Hippocampal formation (tissue), 2 donors: ENCODE measurements at places on chromosomes 6 and 20.
A peak's percentile ranks its signal among the peaks of the same experiment; 100 is the strongest.

DNA sequence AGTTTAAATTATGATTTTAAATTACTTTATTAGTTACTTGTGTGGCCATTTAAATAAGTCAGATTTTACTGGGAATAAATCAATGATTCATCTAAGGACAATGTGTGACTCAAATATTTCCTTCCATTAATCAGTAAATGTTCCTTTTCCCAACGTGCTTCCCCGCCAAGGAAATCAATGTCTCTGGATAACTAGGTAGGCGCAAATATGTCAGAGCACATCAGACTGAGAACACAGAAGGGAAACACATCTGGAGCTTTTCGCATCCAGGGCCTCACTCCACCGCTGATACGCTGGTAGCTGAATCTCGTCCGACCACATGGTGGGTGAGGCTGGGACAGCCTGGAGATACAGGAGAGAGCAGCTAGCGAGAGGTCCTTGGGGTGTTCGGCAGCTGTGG, 56.4 kb upstream of the RPS6KA2 start:
- DNase-seq: no peak

- DNase-seq: no peak
Observed at GRCh38 chr20:53888510-53888909, 181.9 kb downstream of the BCAS1 start.

DNA sequence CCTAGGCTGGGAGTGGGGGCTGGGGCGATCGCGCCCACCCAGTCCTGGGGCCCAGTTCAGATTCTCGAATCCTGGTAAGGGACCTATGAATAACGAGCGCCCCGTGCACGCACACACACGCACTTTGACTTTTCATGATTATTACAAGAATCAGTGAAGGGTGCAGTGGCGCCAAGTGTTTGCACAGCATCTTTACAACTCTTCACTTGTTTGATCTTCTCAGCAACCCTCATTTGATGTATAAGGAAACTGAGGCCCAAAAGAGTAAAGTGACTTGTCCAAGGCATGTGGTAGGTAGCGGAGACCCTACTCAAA, 863 bp upstream of the LRFN2 start:
- DNase-seq: no peak

GRCh38 chr20:38569747-38570525, 11.1 kb upstream of the ADIG start:
- DNase-seq: no peak

DNA sequence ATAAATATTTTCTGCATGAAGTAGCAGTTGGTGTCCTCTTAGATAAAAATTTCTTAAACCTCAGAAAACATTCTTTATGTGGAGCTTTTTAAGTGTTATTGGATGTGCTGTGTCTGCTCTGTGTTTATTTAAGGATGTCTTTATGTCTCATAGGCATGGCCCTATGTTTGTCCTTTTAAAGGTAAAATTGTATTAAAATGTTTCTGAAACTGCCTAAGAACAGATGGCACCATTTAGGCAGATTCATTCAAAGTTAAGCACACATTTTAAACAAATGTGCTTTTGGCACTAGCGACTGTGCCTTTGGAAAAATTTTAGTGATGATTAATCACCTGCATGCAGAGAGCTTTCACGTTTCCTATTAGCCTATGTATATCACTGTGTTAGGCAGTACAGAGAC, 125.2 kb downstream of the KIF6 start:
- peak; percentile 11 for DNase-seq

DNA sequence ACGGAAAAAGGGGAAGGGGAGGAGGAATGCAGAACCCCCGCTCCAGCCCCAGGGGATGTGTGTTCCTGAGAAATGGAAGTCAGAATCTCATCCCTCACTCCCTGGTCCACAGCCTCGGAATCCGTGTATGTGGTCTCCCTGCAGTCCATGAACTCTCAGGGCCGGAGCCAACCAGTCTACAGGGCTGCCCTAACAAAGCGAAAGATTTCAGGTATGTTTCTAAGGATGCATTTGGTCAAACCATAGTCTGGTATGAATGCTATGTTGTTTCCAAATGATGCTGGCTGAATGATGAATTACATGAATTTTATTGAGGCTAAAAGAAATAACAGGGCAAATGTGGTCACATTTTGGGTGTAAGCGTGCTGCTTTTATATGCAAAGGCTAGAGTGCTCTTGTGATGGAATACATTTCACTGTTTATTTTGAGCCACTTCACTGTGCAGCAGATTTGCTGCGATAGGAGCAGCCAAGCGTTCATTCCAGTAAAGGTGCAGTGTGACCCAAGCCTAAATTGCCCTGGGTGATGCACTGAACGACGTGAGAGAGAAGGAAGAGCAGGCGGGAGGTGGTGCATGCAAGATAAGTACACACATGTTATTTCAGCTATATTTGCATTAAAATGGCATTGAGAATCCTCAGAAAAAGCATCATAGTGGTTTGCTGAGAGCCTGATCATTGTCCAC, 52.4 kb downstream of the FNDC1 start:
- DNase-seq: no peak

- peak; percentile 7 for DNase-seq
Observed at GRCh38 chr20:39885975-39886649, 802.9 kb downstream of the MAFB start.

DNA sequence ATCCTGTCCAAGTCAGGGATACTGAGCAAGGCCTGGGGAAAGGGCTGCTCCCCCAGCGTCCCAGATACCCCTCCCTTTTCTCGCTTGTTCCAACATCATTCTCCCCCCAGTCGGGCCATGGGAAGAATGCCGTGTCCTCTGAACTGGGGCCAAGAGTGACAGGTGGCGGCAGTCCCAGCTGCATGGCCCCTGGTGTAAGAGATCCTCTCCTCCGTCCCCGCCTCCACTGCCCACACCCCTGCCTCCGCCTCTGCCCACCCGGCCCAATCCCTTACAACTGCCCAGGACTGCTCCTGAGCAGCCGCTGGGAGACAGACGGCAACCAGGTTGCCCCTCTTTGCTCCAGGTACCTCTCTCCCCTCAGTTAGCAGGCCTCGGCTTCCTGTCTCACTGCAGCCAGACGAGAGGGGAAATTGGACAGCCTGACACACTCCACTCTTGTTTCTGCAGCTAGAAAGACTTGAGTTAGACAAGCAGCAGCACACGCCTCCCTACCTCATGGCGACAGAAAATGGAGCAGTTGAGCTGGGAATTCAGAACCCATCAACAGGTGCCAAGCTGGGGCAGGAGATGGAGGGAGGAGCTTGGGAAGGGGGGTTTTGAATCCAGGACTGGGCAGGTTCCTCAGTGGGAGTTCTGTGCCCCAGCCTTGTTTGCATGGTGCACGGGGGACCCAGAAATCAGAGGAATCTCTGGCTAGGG, at the start of gene MYLK2:
Gene MYLK2 (plus strand): TSS at position 274 of the 702 bp plus-strand sequence. CDS start 225 bp downstream, at position 499.
- no peak for DNase-seq

DNA sequence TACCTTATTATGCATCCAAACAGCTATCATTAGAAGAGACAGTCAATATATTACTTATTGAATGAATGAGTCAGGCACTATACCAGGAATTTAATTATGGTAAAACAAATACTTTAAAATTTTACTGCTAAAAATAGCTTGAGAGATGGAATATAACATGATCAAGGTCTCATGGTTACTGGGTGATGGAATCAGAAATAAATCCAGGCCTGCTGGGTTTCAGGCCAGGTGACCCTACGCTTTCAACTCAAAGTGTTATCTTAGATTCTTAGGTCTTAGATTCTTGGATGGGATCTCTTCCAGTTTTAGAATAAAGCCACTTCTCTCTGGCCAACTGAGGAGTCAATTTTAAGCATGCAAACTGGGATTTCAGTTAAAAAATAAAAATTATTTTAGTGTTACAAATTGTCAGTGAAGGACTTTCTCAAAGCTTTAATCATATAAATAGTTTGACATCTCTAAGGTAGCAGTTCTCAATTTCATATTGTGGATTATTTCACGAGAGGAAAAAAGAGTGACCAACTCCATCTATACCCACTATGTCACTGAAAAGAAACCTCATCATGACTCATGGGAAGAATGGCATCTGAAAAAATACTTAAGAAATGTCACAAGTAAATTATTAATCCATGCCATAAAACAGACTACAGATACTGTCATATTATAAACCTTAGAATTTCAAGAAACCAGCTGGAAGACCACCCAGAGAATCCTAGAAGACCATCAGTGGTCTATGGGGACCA, 283.4 kb upstream of the RUNX2 start:
- no peak for DNase-seq

DNA sequence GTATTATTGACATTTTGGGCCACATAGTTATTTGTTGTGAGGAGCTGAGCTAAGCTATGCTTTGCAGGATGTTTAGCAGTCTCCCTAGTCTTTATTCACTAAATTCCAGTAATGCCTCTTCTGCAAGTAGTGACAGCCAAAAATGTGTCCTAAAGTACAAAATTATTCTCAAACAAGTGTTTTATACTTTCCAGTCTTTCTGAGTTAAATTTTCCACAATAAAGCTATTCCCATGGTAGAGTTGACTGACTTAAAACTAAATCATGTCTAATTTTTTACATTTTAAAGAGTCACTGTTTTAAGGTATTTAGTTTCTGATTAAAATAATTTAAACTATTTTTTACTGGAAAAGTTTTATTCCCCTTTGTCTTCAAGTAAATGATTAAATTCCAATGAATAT, 717.8 kb upstream of the HS3ST5 start:
- DNase-seq: no peak

DNA sequence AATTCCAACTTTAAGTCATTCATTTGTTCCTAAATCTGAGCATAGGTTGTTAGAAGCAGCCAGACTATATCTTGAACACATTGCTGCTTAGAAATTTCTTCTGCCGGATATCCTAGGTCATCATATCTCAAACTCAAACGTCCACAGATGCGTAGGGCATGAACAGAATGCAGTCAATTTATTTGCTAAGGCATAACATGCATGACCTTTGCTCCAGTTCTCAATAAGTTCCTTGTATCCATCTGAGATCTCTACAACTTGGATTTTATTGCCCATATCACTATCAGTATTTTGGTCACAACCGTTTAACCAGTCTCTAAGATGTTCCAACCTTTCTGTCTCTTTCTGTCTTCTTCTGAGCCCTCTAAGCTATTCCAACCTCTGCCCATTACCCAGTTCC, 210.9 kb upstream of the MANEA start:
- no peak for DNase-seq

- DNase-seq: no peak
Observed at GRCh38 chr20:32163951-32164350, 43.6 kb downstream of the PLAGL2 start.

- DNase-seq: peak; percentile 32
Observed at GRCh38 chr20:2700913-2701620, 8.5 kb downstream of the EBF4 start.

GRCh38 chr6:136716917-136717715, 75.2 kb downstream of the MAP3K5 start:
- DNase-seq: no peak

DNA sequence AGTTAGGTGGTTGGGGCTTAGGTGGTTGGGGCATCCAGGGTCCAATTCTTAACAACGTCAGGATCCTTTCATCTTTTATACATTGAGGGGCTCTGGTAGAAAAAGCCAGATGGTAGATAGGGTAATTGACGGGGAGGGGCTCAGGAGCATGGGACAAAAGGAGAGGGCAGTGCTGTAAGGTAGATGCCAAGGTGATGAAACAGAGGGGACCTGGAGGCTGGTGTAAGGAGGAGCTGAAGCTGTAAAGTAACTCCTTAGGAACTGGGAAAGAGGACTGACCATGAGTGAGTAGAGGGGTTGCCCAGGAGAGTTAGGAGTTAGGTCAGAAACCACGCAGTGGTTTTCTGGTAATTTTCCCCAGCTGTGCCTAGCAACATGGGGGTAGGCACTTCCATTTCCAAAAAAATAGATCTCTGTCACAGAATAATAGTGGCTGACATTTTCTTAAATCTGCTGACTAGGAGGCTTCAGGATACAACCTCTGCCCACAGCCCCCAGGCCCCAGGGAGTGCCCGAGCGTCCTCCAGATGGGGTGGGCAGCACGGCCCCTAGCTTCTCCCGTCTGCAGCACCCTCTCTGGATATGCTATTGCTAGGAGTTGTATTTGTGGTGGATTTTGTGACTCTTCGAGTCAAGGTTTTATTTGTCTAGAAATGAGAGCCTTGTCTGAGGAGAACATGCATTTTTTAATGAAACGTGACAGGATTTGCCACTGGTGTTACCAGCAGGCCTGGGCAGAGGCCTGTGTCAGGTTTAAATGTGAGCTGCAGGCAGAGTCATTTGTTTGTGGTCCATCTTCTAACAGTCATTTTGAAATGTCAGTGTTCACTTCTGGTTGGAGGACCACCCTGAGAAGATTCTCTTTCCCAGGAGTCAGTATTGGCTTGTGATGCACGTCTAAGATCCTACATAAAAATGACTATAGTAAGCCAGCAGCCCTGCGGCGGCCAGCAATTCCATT, 44.6 kb downstream of the TULP4 start:
- DNase-seq: no peak

GRCh38 chr6:43865086-43865485, 95.1 kb downstream of the VEGFA start:
- DNase-seq: no peak

DNA sequence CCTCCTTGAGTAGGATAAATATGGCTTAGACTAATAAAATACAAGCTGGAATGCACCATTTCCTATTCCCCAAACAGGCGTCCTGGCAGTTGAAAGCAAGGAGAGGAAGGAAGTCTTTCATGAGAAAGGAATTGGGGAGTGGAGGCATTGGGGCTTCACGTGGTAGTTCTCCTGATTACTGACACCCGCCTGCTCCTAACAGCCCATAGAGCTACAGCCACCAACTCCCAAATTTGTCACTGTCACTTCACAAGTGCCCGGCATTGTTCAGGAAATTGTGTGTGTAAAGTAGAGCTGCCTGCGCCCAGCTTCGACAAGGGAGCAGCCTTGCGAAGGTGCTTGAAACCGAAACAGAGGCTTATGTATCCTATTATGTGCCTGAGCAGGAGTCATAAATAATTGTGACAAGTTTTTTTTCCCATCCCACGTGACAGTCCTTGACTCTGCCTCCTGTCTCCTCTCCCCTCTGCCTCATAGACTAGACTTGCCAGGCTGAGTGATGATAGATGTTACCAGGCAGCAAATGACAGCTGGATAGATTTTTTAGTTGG, 301.7 kb upstream of the ZFP64 start:
- no peak for DNase-seq

GRCh38 chr6:34073540-34073939, 72.3 kb downstream of the GRM4 start:
- no peak for DNase-seq

DNA sequence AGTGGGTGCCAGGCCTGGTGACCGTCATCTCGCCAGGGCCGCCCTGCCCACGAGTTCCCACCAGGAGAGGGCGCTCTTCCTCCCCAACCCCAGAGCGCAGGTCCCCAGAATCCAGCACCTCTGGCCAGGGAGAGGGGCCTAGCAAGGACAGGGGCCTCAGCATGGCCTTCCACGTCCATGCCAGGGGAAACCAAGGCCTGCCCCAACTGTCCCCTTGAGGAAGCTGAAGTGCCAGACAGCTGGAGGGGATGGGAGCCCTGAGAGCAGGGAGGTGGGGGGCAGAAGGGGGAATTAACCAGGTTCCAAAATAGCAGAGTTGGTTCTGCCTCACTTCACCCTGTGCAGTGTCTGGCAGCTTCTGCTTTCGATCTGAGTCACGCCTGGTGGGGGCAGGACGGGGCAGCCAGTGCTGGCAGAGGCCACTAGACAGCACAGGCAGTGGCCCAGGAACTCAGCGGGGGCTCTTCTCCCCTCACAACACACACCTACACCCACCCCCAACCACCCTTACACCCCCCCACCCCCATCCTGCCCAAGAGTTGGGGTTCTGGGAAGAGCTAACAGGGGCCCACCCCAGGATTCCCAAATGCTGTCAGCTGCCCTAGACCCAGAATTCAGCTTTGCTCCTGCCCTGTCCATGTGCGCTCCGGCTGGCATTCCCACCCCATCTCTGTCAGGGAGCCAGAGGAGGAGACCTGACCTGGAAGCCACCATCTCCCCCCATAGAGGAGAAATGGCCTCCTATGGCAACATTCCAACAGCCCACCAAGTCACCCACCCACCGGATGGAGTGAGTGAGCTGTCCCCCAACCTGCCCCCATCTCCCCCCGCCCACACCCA, 29.2 kb downstream of the TFEB start:
- DNase-seq: peak; percentile 71
